ENCODE measurements at places on chromosomes 5 and 9.

GRCh38 chr9:109861918-109862317 is 81.9 kb downstream of the PALM2AKAP2 start:
- DNase-seq: no peak

- no peak for DNase-seq
These were observed 3.3 kb upstream of the MSMP start for GRCh38 chr9:35757226-35757891.

- no peak for DNase-seq
These were observed 123.1 kb downstream of the NPR3 start for GRCh38 chr5:32834251-32834650.

- no peak for DNase-seq
These were observed 29.7 kb upstream of the SLC1A3 start for GRCh38 chr5:36576721-36577120.

DNA sequence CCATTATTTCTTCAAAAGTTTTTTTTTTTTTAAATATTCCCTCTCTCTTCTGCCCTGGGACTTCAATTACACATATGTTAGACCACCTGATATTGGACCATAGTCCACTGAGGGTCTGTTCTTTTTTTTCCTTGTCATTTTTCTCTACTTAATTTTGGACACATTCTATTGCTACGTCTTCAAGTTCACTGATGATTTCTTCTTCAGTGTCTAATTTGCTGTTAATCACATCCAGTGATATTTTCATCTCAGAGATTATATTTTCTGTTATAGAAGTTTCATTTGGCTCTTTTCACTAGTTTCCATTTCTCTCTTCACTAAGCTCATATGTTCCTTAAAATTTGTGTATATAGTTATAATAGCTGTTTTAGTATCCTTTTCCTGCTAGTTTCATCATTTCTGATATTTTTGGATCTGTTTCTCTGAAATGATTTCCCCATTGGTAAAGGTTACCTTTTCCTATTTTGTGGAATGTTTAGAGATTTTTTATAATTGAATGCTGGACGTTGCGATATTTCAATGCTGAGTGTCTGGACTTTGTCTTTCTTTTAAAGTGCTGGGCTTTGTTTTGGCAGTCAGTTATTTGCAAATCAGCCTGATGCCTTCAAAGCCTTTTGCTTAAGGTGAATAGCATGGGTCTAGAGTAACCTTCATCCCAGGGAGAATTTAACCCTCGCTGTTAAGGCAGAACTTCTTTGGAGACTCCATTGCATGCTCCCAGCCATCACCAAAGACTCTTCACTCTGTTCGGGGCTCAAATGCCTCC is 111.8 kb downstream of the TTLL11 start:
- no peak for DNase-seq

- no peak for DNase-seq
These were observed 3.7 kb upstream of the CD274 start for GRCh38 chr9:5446451-5447236.

- DNase-seq: no peak
These were observed 39.2 kb downstream of the TTC1 start for GRCh38 chr5:160048131-160048530.

DNA sequence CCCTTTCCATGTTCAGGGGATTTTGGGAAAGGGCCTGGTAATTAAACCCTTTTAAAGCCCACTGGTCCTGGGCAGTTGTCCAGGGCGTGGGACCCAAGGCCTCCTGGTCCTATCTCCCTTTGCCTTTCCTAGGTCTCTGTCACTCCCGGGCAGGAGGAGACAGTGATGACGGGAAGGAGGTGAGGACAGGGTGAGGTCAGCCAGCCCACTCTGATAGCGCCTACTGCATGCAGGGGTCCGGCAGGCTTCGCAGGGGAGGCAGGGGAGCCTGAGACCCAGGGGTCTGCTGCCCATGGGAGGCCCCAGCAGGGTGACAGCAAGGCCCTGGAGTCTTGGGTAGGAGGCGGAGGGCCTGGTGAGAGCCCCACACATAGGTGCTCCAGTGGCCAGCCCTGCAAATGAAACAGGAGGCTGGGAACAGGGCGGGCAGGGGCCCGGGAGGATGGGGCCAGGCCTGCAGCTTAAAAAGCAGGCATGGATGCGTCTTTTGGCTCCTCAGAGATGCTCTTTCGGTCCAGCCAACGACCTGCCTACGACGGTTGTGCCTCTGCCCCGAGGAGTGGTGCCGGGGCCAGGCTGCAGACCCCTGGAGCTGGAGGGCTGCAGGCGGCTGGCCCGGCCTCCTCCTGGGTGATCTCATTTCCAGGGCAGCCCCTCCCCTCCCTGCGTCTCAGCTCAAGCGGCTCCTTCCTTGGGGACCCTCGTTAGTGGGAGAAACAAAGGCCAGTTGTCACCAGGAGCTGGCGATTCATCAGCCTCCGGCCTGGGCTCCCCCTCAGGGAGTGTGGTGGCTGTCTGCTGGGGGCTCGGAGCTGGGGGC is 6.7 kb upstream of the RXRA start:
- DNase-seq: no peak

GRCh38 chr9:123191260-123191659 is 77.1 kb downstream of the STRBP start:
- no peak for DNase-seq

DNA sequence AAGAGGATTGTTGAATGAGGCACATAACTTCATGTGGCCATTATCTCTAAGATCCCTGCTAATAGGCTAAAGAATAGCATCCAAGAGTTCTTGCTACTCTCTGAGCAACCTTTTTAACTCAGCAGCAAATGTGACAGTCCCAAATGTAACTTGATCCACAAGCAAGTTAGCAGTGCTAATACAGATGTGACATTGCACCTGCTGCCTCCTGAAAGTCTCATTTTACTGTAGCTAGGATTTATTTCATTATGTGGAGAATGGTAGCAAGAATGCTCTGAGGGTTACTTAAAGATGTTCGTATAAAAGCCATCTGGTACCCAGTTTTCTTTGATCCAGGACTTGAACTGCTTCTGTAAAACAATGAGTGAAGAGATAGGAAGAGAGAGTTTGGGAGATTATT is 45.8 kb downstream of the CDH10 start:
- DNase-seq: no peak

GRCh38 chr5:151012862-151013261 is 7.5 kb upstream of the GPX3 start:
- no peak for DNase-seq

- DNase-seq: no peak
These were observed 89.6 kb downstream of the TAF11L14 start for GRCh38 chr5:17723876-17724275.

DNA sequence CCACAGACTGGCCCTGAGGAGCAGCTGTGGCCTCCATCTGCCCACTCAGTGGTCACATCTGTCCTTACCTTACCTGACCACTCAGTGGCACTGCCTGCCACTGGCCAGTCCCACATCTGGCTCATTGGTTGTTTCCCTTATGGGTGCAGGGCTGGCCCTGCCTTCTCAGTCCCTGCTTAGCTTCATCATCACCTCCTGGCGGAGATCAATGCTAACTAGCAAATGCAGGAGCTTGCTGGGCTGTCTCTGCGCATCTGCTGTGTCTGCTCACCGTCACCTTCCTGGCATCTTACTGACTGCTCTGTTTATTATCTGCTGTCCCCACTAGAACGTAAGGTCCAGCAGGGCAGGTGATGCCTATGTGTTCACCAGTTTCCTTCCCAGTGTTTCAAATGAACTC is 356.9 kb downstream of the SEMA5A start:
- no peak for DNase-seq

DNA sequence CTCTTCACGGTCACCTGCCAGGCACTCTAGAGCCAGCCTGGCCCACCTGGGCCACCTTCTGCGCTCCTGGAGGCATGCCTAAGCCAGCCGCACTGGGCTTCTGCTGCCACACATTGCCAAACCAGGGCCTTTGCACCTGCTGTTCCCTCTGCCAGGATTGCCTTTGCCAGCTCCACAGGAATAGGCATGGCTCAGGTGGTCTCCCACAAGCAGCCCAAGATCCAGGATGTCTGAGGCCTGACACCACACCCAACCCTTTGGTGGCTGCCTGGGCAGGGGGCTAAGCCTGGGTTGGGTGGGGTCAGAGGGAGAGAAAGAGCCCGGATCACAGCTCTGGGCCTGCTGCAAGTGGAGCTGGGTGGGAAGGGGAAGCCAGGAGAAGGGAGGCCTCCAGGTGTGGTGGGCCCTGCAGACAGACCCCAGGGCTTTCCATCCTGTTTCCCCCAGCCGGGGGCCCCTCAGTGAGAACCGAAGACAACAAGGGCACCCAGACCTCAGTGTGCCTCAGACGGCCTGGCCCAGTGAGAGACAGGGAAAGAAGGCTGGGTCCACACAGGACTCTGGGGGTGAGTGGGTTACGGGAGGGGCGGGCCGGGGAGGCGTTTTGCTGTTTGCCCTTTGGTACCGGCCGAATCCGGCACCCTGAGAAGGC is 672 bp upstream of the SUSD3 start:
- DNase-seq: no peak

GRCh38 chr9:89680547-89681467 is 76.0 kb downstream of the GADD45G start:
- DNase-seq: no peak

- DNase-seq: no peak
These were observed 319.9 kb downstream of the RAB3C start for GRCh38 chr5:58902765-58903164.

- no peak for DNase-seq
These were observed at the start of gene PCDHA2 for GRCh38 chr5:140794595-140795258. TSS of gene PCDHA2 (plus strand) at chr5:140794852.

DNA sequence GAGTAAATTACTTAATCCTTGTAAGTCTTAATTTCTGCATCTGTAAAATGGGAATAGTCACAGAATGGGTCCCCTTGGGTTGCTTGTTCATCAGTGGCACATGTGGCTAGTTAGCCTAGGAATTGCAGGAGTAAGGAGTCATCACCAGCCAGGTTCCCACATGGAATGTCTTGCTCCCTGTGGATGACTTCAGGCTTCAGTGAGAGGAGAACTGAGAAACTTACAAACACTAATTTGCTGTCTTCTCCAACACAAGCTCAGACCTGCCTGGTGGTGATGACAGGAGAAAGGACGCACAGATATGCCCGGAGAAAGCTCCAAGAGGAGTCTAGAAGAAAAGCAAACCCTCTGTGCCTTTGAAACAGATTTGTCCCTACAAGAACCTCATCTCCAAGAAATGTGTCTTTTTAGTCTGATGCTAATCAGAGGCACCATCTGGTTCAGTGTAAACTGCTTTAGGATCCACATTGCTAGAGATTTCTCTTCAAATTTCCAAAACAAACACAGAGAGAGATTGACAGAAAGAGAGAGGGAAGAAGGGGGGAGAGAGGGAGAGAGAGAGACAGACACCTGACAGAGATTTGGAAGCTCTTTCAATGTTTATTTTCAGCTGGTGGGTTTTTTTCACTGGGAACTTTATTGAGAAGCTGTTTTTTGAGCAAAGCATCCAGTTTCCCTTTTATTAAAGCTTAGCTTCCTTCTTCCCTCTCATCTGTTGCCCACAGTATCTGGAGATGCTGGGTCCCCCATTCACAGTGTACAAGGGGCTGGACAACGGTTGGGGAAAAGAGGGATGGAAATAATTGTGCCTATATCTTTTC is 128.3 kb downstream of the DOCK2 start:
- DNase-seq: no peak

GRCh38 chr9:113360242-113360842 is 11.0 kb downstream of the BSPRY start:
- DNase-seq: no peak

- DNase-seq: no peak
These were observed 139.1 kb upstream of the FSTL4 start for GRCh38 chr5:133751421-133751820.

- DNase-seq: no peak
These were observed 80.1 kb downstream of the ESM1 start for GRCh38 chr5:54905246-54905795.

DNA sequence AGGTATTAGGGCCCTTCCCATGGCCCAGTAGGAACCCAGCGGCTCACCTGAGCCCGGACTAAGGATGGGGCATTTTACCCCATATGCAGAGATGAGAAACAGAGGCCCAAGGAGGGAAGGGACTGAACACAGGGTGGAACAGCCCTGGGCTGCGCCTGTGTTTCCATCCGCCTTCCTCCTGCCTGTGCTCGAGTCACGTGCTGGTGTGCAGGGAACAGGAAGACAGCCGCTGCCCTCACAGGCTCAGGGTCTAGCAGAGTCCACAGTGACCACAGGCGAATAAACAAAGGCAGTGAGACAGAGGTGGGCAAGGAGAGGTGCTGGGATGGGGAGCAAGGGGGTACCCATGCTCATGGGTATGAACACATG is 129.4 kb downstream of the C9orf50 start:
- no peak for DNase-seq

DNA sequence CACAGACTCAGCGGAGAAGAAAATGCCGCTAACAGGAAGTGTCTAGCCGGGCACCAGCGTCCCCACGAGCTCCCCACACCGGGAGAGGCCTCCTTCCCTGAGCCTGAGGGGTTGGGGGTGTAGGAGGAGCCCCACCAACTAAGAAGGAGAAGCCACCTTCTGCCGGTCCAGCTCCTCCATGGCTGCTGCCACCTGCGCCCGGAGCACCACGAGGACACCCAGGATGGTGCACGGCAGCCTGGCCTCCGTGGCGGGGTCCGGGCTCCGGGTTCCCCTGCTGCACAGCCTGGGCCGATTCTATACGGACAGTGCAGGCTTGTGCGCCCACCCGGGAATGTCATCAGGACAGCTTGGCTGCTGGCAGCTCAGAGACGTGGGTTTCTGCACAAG is 297 bp downstream of the LCN8 start:
- DNase-seq: no peak

GRCh38 chr5:81776258-81776657 is 25.4 kb upstream of the SSBP2 start:
- DNase-seq: no peak

GRCh38 chr5:73339051-73339575 is 109.5 kb downstream of the FOXD1 start:
- no peak for DNase-seq

GRCh38 chr5:77973253-77973609 is 197.1 kb upstream of the TBCA start:
- no peak for DNase-seq

GRCh38 chr5:180649297-180650039 is at the start of gene FLT4:
TSS of gene FLT4 (minus strand) at chr5:180649600. CDS start at chr5:180649545, 55 bp downstream.
- DNase-seq: no peak

GRCh38 chr9:134052491-134052890 is 15.3 kb downstream of the BRD3 start:
- no peak for DNase-seq

DNA sequence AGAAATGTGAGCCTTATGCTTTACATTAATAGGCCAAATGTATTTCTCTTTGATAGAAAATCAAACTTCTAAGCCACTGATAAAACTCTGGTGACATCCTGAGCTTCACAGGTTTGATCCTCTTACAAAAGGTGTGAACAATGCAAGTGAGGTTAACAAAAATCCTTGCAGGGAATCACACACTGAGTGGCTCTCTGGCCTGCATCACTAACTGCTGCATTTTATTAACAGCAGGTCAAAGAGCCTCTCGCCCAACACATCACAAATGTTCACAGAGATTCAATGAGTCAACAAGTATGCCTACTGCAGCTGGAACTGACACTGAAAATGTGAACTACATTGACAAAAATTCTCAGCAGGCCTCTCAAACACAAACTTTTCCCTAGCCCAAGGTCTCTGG is 122.3 kb downstream of the SEMA5A start:
- DNase-seq: no peak

DNA sequence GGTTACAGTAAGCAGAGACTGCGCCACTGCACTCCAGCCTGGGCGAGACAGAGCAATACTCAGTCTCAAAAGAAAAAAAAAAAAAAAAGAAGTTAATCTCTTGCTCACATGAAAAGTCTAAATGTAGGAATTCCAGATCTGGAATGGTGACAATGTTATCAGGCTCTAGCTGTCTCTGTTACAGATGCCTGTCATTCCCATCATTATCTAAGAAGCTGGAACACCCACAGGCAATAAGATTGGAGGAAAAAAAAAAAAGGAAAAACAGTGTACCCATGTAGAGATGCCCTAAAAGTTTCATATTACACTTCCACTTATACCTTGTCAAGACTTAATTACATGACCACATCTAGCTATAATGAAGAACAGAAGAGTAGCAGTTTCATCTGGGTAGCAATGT is 38.2 kb downstream of the PTBP3 start:
- DNase-seq: no peak

Measured in NCI-H1436 treated with DMSO at 0.1 percent for 48 hours (cell line).